GOT3 (cell line): ENCODE measurements at places on chromosomes 6 and 20.

DNA sequence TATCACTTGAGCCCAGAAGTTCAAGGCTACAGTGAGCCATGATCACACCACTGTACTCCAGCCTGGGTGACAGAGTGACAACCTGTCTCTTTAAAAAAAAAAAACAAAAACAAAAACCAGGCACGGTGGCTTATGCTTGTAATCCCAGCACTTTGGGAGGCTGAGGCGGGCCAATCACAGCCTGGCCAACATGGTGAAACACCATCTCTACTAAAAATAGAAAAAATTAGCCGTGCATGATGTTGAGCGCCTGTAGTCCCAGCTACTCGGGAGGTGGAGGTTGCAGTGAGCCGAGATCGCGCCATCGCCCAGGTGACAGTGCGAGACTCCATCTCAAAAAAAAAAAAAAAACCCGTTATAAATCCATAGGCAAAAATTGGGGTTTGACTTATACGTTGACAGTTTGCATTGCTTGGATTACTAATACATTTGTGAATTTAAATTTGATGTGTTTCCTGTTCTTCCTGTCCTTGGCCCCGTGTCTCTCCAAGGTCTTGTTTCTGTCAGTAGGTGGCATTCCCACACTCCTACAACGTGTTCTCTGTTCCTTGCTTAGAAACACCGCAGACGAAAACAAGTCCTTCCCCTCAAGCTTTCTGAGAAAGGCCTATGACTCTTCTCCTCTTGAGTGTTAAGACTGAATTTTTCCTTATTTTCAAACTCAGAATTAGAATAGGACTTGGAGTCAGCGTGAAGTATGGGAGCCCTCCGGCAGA is 147.0 kb downstream of the DTNBP1 start:
- DNase-seq, result no peak

- DNase-seq, result no peak
Measured at GRCh38 chr6:125117818-125118217, 35.8 kb upstream of the TPD52L1 start.

DNA sequence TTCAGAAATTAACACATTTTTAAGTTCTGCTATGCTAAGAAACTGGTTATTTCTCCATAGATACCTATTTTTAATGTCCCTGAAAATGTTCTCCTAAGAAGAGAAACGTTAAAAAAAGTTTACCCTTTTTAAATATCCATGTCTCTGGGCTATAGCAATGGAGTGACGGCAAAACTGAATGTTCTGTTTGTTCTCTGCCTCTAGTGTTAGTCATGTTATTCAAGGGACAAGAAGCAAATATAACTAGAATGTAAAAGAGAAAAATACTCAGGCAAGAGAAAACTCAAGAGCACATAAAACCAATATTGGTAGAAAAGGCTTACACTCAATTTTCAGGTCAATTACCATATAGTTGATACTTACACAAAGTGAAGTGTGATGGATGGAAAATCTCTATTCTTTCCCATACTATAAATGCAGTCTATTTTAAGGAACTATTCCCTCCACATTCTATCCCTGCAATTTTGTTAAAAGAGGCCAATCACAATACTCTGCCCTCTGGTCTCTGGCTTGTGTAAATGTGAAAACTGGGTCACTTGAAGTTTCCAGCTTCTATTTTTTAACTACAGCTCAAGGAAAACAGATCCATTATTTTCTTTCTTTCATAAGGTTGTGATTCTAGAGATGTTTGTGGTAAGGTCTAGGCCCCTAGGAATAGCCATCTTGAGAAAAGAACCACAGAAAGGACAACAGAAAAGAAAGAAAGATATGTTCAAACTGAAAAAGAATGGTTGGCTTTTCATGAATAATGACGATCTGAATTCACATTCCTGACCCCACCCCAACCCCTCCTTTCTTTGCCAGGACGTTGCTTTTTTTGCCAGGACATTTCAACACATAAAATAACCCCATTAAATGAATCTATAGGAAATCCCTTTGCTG is 200.3 kb upstream of the FAM83B start:
- DNase-seq, result no peak

DNA sequence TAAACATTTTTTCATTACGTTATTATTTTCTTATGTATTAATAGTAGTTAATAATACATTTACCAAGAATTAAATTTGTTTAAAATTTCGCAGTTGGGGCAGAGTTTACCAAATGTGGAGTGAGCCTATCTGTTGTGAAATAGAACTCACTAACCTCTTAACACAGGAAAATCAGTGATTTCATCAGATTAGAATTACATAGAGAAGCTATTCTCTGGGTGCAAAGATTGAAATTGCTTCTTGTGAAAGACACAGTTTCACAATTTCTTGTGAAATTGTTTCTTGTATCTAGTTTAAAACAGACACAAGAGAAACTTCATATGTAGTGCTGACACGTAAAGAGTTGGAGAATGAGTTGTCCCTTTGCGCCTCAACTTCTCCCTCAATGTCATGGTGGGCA is 69.4 kb upstream of the PRL start:
- no peak for DNase-seq

- DNase-seq, result no peak
Measured at GRCh38 chr6:147244832-147245231, 40.6 kb downstream of the STXBP5 start.

- DNase-seq, result no peak
Measured at GRCh38 chr6:127518191-127518709, 885 bp downstream of the MTCL3 start.
